ENCODE measurements at places on chromosomes 7 and 10.

DNA sequence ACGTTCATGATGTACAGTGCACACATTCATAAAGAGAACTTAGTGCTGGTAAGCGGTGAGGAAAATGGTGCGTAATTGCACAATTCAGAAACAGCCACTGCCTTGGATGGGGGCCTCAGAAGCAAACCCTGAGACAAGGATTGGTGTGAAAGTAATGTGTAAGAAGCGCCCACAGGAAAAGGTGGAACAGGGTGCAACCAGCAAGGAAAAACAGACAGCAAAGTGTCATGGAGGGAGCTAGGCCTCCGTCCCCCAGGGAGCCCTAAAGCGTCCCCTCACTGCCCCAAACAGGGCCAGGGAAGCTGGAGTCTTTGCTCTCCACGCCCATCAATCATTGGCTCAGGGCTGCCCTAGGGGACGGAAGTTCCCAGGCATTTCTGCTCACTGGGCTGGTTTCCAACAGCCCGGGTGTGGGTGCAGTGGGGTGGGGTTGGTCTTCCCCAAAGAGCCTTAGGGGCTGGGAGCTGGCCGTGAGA is 9.6 kb upstream of the C10orf105 start:
- DNase-seq, result no peak

DNA sequence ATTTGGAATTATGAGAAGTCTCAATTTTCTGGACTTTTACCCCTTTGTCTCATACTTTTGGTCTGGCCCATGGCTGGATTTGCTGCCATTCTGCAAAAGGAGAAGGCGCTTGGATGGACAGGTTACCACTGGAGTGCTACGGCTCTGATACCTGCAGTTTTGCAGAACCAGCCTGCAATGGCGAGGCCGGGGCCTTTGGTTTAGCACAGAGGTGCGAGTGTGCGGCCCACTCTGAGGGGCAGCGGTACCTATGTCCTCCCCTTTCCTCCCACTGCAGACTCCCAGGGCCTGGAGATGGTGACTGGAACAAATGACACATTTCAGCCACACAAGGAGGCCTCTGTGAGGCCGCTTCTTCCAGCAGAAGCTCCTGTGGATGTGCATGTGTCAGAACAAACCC is 11.9 kb downstream of the ZNF777 start:
- no peak for DNase-seq

- no peak for DNase-seq
These were observed 25.6 kb downstream of the PLAC9 start for GRCh38 chr10:80158126-80158525.

DNA sequence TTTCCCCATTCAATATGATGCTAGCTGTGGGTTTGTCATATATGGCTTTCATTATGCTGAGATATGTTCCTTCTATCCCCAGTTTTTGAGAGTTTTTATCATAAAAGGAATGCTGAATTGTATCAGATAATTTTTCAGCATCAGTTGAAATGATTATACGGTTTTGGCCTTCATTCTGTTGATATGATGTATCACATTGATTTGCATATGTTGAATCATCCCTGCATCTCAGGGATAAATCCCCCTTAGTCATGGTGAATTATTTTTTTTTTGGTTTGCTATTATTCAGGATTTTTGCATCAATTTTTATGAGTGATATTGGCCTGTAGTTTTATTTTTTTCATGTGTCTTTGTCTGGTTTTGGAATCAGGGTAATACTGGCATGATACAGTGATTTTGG is 1152.3 kb upstream of the C7orf33 start:
- DNase-seq, result no peak

- no peak for DNase-seq
These were observed 24.3 kb downstream of the FAM20C start for GRCh38 chr7:216360-217300.

GRCh38 chr7:27912751-27913150 is 172.8 kb downstream of the TAX1BP1 start:
- no peak for DNase-seq

- no peak for DNase-seq
These were observed 20.0 kb downstream of the TNS3 start for GRCh38 chr7:47561715-47562446.

DNA sequence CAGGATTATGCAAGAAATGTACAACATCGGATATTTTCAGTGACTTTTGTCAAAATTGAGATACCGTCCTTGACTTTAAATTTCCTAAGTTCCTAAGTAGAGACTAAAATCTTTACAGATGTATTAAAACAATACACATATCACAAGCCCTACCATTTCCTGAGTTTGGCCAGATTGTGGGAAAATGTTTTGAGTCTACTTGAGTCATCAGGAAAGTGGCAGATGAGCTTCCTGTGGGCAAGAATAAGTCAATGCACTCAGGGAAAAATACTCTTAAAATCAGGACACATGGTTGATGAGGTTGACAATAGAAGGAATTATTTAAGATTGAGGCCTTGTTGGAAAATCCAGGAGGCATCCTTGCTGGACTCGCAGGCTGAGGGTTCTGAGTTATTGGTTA is 162.5 kb downstream of the SNX10 start:
- DNase-seq, result no peak

DNA sequence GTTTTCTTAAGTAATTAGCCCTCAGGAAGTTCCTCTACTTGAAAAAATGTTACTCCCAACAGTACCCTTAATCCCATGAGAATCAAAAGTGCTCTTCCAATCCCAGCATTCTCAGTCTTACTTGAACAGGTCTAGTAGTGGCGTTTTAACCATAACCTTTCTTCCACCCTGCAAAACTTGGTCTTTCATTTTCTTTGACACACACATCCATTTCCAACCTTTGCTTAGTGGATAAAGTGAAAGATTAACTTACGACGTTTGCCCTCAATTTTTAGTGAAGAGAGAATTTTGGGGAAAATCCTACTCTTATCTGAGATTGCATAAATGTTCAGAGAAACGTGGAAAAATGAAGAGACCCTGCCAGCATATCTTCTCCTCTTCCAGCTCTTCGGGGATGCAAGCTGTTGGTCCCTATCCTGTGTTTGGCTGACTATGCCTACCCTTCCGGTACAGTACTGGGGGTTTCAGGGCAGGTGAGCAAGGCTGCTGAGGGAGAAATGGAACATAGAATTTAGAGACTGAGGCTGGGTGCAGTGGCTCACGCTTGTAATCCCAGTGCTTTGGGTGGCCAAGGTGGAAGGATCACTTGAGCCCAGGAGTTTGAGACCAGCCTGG is 18.8 kb downstream of the WBP1L start:
- DNase-seq, result no peak

DNA sequence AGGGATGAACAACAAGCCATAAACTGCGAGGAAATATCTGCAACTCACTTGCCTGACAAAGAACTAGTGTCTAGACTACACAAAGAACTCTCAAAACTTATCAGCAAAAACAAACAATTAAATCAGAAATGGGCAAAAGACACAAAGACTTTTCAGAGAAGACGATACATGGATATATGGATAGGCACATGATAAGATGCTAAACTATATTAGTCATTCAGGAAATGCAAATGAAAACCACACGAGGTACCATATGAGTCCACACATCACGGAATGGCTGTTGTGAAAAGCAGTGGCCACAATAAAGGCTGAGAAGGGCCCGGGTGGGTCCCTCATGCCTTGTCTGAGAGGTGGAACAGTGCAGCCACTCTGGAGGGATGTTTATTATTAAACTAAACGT is 267.8 kb downstream of the WDR37 start:
- no peak for DNase-seq

DNA sequence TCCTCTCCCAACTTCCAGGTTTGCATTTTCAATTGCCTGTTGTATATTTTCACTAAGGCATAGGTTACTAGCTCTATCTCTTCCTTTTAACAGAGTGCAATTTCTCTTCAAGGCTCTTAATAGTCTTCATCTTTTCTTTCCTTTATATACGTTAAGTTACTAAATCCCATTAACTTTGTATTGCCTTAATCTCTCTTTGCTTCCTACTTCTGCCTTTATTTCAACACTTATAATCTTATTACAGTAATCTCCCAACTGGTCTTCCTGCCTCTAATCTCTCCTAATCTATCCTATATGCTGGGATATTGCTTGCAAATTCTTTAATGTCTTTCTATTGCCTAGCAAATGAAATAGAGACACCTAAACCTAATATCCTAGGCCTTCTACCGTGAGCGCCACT is 26.1 kb downstream of the ST7 start:
- DNase-seq, result no peak

DNA sequence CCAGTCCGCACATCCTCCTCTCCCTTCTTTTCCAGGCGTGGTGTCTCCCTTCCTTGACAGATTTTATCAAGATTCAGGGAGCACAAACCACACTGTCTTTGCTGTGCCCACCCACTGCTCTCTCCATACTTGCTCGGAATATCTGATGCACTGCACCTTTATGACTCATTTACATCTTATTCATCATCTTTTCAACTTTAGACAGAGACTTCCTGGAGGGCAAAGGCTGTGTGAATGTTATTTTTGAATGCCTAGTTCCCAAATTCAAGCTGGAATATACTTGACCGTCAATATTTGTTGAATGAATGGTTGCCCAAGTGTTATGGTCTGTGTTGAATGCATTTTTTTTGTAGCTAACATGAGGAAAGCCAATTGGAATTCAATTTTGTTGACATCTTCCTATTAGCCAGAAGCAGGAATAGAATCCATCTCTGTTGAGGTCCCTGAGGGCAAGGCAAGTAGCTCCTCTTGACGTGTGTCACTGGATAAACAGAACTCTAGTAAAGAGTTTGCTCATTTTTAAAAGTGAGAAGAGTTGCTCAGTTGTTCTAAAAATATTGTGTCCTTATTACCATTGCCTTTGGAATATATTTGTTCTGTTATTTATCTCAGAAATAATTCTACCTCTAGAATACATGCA is 95.0 kb downstream of the KLF6 start:
- DNase-seq, result no peak

- no peak for DNase-seq
These were observed 41.0 kb downstream of the CDK1 start for GRCh38 chr10:60819271-60819670.

- no peak for DNase-seq
These were observed 72.6 kb downstream of the JAZF1 start for GRCh38 chr7:28107960-28108359.
